HT-29 (cell line): ENCODE measurements at places on chromosomes 5 and 9.

- peak; percentile 68 for DNase-seq
These were observed 91.0 kb upstream of the DAPK1 start for GRCh38 chr9:87406543-87407166.

DNA sequence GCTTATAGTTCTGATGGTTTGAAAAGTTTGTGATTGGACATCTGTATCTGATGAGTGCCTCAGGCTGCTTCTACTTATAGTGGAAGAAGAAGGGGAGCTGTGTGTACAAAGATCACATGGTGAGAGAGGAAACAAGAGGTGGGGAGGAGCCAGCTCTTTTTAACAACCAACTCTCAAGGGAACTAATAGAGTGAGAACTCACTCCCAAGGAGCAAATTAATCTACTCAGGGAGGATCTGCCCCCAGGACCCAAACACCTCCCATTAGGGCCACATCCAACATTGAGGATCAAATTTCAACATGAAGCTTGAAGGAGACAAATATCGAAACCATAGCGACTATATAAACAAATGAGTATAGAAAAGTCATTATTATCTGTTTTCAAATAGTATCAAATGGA is 64.7 kb upstream of the PRLR start:
- DNase-seq = peak; percentile 28

DNA sequence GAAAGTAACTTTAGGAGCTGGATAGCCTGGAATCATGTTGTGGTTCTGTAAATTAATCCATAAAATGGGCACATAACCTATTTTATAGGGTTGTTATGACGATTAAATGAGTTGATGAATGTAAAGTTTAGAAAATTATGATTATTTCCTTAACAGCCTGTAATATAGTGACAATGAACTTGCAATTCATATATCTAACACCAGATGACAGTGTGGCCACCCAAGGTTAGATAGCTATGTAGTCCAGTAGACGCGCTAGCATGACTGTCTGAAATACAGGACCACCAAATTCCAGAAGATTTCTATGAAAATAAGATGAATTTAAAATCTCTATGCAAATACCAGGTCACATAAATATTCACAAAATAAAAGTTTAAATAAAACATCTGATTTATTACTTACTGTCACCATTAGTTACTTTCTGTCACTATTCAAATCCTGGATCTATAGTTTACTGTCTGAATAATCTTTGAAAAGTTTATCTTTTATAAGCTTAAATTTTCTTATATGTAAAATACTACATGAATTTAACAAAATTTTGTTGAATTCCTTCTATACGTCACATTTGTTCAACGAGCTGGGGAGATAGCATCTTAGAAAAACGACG is 26.1 kb upstream of the MACIR start:
- DNase-seq = peak; percentile 59

- DNase-seq = no peak
These were observed 145.6 kb downstream of the CNTLN start for GRCh38 chr9:17280350-17281012.

GRCh38 chr9:31364171-31364570 is 1020.3 kb upstream of the ACO1 start:
- no peak for DNase-seq

- no peak for DNase-seq
These were observed 9.2 kb upstream of the LRRC14B start for GRCh38 chr5:182126-182525.

GRCh38 chr9:130689937-130690700 is 3.5 kb upstream of the EXOSC2 start:
- peak; percentile 94 for DNase-seq

- DNase-seq = no peak
These were observed 810.4 kb upstream of the GRAMD2B start for GRCh38 chr5:125612776-125613175.

GRCh38 chr5:87551911-87552310 is 139.2 kb upstream of the CCNH start:
- DNase-seq = no peak

- peak; percentile 4 for DNase-seq
These were observed 93.5 kb downstream of the SYK start for GRCh38 chr9:90894986-90895687.

DNA sequence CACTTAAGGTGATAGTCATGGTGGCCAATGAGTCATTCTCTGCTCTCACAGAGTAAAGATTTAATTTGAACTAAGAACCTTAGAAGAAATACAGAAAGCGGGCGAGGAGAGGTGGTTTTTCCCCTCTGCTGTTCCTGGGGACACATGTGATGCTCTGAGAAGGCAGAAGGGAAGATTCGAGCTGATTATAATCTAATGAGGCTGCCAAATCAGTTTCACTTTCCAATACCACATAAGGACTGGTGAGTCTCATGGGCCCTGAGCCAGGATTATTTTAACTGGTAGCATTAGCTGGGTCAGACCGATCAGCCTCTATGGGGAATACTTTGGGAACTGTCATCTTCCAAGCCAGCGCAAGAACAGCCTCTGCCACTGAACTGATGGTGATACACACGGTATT is 116.5 kb downstream of the SLC1A3 start:
- no peak for DNase-seq

DNA sequence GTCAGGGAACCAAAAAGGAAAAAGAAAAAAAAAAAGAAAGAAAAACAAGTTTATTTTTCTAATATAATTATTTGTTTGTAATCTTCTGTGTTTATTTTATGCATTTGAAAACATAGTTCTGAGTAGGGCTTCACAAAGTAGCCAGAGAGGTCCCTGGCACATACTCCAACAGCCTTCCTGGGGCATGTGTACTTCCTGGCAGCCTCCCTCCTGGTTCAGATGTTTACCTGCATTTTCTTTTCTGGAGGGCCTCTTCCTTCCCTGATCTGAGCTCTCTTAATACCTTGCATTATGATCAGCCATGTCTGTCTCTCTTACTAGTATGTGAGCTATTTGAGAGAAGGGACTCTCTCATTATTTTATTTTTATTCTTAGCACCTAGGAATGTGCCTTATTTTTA is 361.8 kb downstream of the KDM4C start:
- no peak for DNase-seq

DNA sequence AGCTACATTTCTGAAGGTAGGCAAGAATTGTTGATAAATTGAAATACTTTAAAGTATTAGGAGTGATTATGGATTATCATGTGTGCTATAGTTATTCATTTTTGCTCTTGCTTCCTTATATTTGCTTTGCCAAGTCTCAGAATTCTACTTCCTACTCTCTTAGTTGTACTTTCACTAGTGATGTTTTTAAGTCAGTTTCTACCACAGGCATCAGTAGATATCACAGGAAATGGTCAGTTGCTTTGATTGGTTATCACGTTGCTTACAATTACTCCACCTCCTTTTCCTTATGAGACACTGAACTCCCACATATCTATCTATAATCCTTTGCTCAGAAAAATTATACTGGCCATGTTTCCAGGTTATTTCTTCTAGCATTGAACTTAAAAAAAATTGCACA is 472.8 kb downstream of the DMRTA1 start:
- DNase-seq = no peak

DNA sequence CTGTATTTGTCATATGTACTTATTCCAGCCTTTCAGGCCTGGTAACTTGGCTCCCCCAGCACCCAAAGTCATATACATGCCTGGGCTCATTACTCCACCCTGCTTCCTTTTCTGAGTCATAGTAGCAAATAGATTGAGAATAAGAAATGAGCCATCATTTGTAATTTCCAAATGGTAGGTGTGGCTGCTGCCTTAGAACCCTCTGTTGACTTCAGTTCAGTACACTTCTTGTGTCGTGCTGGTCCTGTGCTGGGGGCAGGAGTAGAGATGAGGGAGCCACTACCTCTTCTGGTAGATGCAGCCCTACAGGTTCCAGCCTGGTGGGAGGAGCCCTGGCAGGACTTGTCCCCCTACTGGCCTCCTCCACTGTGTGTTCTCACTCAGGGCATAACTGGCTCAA is 11.1 kb downstream of the GM2A start:
- peak; percentile 28 for DNase-seq

DNA sequence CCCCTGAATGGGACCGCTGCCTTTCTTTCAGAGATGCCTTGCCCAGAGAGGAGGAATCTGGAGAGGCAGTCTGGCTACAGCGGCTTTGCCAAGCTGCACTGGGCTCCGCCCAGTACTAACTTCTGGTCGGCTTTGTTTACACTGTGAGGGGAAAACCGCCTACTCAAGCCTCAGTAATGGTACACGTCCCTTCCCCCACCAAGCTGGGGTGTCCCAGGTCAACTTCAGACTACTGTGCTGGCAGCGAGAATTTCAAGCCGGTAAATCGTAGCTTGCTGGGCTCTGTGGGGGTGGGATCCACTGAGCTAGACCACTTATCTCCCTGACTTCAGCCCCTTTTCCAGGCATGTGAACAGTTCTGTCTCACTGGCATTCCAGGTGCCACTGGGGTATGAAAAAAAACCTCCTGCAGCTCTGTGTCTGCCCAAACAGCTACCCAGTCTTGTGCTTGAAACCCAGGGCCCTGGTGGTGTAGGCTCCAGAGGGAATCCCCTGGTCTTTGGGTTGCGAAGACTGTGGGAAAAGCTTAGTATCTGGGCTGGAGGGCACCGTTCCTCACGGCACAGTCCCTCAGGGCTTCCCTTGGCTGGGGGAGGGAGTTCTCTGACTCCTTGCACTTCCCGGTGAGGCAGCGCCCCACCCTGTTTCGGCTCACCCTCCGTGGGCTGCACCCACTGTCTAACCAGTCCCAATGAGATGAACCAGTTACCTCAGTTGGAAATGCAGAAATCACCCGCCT is 171.2 kb downstream of the CWC27 start:
- DNase-seq = peak; percentile 61

DNA sequence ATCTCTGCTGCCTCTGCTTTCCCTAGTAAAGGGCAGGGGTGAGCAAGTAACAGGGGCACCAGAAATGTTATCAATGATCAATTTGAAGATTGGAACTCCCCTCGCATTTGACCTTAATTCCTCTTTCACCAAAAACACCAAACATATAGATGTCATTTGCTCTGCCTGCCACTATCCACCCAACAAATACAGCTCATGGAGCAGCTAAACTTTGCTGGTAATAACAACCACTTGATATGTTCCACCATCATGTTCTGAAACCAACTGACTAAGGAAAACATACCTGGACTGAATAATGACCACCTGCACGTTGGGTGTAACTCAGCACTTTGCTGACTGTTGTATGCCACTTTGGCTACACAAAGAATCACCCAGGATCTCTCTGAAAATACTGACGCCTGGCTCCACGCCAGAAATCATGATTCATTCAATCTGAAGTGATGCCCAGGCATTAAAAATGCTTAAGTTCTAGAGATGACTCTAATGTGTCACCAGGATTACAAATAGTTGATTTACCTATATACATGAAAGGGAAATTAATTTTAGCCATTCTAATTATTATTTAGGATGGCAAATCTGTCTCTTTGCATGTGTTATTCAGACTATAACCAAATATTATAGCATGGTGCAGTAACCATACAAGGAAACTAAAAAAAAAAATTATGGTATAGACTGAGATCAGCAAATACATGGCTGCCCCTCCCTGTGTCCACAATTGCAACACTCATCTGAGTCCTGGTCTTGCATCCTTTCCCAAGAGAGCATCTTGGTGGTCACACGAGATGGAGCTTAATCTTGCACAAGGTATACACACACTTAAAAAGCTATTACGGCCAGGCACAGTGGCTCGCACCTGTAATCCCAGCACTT is 43.1 kb upstream of the TTC39B start:
- peak; percentile 81 for DNase-seq

GRCh38 chr9:74277532-74277931 is 219.6 kb upstream of the RORB start:
- DNase-seq = no peak

DNA sequence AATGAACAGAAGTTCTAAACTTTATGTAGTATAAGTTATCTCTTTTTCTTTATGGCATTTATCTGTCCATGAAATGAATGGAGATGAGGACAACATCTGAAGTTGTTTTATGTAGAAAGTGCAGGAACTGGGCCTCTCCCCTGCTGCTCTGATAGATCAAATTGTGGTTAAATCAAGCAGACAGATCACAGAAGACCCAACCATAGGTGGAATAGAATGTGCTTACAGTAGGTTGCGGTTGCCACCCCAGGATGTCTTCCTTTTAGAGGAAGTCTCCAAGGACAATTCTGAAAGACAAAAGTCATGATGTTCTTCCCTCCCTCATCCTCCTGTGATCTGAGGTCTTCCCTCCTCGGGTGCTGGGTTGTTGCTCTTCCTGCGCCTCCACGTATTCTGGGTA is 12.9 kb downstream of the RASGRF2 start:
- no peak for DNase-seq

DNA sequence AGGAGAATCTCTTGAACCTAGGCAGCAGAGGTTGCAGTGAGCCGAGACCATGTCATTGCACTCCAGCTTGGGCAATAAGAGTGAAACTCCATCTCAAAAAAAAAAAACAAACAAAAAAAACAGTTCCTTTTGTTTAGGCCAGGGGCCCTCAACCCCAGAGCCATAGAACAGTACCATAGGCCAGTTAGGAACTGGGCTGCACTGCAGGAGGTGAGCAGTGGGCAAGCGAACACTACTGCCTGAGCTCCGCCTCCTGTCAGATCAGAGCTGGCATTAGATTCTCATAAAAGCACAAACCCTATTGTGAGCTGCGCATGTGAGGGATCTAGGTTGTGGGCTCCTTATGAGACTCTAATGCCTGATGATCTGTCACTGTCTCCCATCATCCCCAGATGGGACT is 49.1 kb upstream of the SUB1 start:
- DNase-seq = no peak

DNA sequence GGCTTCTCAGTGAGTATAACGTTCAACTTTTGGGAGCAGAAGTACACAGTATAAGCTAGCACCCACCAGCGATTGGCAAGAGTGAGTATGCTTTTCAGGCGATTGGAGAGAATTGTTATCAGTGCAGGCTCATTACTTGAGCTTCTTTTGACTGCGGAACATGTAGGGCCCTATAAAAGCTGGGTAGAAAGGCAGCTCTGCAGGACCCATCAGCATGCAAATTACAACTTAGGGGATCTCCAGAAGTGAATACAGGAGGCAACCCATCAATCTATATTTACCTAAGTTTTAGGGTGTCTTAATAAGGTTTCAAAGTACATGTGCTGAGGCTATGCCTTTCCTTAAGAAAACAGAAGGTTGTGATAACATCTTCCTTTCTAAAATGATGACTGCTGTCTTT is 225.0 kb downstream of the MLLT3 start:
- no peak for DNase-seq

DNA sequence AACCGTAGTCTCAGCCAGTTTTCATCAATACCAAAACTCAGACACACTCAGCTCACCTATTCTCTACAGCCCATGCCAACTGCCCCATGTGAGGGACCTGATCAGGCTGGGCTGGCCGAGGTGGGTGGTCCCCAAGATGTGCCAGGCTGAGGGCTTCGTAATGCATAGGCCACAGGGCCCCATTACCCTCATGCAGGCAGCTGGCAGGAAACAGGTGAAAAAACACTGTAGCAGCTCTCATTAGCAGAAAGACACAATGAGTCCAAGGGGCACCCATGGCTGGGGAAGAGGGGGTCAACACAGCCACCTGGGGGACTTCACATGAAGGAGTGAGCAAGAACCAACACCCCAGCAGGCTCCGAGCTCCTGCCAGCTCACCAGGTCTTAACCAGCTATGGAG is 8.2 kb downstream of the IPPK start:
- DNase-seq = no peak
